ENCODE measurements at places on chromosomes 7 and 10.

- DNase-seq: no peak
These were observed 33.5 kb upstream of the ANTXRL start for GRCh38 chr10:46253076-46254006.

- peak; percentile 49 for DNase-seq
These were observed 121.4 kb downstream of the DNAJB6 start for GRCh38 chr7:157458254-157458633.

DNA sequence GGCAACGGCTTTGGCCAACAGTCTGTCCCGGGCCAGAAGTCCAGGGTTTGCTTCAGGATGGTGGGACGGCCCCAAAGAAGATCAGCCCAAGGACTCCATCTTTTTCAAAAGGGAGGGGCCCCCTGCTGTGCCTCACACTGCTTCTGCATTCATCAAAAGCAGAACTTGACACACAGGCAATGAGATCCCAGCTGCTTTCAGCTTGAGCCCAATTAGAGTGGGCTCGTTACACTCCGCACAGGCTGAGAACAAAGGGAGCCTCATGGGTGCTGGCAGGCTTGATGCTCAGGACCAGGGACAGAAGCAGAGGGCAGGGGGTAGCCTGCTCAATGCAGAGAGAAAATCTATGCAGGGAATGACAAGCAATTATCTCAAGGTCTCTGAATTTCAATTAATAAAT, 45.5 kb downstream of the VOPP1 start:
- no peak for DNase-seq

- DNase-seq: no peak
These were observed 20.6 kb upstream of the ARHGAP12 start for GRCh38 chr10:31949266-31949665.

DNA sequence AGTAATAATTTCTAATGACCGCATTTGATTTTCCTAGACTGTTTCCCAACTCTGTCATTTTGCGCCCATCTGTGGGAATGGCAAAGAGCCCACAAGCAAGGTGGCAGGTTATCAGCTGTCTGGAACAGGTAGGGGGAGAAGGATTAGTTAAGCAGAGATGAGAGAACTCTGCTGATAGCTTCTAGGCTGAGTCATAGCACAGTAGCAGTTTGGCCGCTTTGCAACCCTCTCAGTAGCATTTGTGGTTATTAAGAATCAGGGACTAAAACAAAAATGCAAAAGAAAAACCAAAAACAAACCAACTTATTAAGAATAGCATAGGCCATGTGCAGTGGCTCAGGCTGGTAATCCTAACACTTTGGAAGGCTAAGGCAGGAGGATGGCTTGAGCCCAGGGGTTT, 602.7 kb upstream of the SORCS1 start:
- no peak for DNase-seq

GRCh38 chr10:89915021-89915420, 213.6 kb downstream of the KIF20B start:
- DNase-seq: no peak

GRCh38 chr10:22016046-22016705, 12.6 kb upstream of the DNAJC1 start:
- no peak for DNase-seq

DNA sequence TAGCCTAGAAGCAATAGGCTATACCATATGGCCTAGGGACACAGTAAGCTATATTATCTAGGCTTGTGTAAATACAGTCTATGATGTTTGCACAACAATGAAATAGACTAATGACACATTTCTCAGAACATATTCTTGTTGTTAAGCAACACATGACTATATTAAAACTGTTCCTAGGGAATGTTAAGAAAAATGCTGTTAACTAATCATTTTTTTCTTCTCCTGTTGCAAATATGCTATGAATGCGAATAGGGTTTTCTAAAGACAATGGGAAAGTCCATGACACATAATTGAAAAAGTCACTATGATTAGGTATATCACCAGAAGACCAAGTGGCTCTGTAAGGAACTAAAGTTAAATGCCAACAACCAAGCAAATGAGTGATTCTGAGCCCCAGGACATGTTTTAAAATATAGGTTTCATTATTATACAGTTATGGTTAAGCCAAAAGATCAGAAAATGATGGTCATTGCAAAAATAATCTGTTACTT, 454.0 kb upstream of the SORCS1 start:
- DNase-seq: no peak

Measured in cardiac septum (tissue), 1 donor.